MM.1S (cell line): ENCODE measurements at places on chromosomes 5 and 9.

- no peak for DNase-seq
Observed at GRCh38 chr5:131677115-131677514, 42.1 kb upstream of the RAPGEF6 start.

DNA sequence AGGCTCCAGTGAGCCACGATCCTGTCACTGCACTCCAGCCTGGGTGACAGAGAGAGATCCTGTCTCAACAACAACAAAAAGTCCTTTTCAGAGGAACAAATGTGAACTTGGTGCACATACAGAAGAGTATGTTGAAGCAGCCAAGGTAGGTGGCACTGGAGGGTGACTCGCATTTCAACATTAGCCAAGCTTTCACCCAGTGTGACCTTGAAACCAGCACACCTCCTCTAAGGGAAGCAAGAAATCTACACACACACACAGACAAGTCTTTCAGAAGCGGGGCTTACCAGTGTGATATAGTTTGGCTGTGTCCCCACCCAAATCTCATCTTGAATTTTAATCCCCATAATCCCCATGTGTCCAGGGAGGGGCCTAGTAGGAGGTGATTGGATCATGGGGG, 225.2 kb downstream of the SEMA5A start:
- DNase-seq: no peak

GRCh38 chr9:13900449-13900848, 413.5 kb downstream of the NFIB start:
- DNase-seq: no peak

- DNase-seq: no peak
Observed at GRCh38 chr5:154285661-154286408, 95.3 kb downstream of the GALNT10 start.

DNA sequence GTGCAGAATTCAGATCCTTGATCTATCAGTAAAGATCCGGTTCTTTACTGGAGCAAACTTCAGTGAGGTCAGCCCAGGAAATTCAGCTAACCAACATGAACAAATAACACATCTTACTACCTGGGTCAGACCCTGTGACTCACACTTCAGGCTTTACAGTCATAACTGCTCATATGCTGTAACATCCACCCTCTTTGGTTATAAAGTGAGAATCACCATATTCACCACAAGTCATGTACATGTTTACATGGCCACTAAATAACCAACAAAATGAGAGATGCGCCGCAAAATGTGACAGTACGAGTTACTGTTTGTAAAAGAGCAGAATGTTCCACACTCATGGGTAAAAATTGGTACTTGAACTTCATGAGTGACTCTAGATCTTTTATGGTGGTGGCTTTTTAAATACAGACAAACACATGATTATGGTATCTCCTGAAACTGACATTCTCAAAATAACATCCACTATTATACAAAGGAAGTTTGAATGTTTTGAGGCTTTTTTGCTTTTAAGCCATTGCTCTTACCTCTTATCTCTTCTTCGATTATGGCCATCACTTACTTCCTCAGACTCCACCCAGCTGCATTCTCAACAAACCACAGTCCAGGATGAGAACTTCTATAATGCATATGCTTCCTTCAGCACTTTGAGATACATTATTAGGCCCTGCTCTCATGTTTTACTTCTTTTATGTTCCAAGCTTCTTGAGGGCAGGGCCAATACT, 516.6 kb downstream of the RAB3C start:
- DNase-seq: no peak

DNA sequence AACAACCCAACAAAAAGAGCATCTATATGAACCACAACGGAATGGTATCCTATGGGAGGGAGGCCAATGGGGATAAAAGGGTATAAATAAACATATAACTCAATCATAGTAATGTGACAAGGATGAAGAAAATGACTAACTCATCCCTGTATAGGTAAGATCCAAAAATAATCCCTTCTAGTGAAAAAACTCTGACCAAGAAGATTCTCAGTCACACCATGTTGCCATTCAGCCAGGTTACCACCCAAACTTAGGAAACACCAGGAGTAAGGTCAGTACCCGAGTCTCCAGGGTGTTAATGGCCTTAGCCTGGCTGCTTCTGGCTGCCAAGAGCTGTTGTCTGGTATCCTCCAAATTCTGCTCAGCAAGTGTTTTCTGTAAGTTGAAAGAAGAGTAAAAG, 32.8 kb downstream of the GOLGA1 start:
- DNase-seq: no peak

GRCh38 chr5:141716468-141716867, 34.4 kb upstream of the ARAP3 start:
- DNase-seq: no peak

DNA sequence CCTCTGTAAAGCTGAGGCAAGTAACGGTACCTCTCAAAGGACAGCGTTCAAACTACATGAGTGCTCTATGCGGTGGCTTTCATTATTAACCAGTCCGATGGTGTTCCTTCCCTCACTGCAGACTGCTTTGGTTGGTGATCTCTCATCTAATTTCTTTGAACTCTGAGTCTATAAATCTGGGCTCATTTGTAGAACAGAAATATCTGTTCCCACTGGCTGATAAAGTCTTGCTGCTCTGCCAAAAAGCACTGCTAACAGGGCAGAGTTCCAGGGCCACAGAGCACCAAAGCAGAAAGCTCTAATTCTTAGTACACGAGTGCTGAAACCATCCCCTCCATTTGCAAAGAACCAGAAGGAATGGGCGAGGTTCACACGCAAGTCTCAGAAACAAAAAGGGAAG, 81.9 kb downstream of the MED27 start:
- no peak for DNase-seq

DNA sequence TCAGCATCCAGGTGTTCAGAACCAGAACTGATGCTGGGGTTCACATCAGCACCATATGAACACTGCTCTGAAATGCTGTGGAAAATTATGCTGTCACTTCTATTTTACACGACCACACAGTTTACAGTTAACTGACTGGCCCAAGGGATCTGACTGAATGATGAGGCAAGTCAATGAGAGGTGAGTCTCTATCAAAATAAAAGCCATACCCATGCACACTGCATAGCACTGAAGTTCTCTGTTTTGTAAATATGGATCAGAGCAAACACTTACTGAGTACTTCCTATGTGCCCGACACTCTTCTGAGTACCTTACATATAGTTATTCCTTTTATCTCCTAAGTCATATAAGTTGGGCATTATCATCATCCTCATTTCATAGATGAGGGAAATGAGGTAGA, 122.8 kb downstream of the TARS1 start:
- DNase-seq: no peak

DNA sequence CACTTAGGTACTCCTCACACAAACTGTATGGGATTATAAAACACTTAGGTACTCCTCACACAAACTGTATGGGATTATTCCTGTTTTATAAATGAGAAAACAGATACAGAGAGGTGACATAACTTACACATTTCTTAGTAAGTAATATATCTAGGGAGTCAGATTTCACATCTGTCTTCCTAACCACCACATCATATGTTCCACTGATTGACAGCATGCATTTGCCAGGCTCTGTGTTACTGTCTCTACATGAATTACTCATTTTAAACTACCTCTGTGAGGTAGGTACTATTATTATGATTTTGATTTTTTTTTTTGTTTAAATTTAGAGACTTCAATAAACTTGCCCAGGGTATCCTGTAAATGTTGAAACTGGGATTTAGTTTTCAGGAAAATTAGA, 232.7 kb downstream of the CCDC171 start:
- DNase-seq: no peak

GRCh38 chr5:174849426-174849825, 125.0 kb downstream of the MSX2 start:
- no peak for DNase-seq

DNA sequence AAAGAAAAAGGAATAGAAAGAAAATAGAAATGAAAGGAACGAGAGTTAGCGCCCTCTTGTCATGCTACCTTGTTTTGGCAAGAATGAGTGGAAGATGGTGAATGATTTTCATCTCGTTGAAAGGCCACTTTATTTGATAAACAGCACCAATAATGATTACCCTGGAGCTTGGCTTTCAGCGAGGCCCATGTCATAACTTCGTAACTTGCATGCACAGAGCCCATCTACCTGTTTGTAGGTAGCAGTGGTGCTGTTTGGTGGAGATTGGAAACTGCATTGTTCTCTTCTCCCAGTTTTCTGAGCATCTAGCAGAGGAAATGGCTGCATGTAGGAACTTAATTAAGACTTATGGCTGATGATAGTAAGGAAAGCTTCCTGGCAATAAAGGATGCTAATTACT, 59.3 kb downstream of the NPR3 start:
- no peak for DNase-seq

DNA sequence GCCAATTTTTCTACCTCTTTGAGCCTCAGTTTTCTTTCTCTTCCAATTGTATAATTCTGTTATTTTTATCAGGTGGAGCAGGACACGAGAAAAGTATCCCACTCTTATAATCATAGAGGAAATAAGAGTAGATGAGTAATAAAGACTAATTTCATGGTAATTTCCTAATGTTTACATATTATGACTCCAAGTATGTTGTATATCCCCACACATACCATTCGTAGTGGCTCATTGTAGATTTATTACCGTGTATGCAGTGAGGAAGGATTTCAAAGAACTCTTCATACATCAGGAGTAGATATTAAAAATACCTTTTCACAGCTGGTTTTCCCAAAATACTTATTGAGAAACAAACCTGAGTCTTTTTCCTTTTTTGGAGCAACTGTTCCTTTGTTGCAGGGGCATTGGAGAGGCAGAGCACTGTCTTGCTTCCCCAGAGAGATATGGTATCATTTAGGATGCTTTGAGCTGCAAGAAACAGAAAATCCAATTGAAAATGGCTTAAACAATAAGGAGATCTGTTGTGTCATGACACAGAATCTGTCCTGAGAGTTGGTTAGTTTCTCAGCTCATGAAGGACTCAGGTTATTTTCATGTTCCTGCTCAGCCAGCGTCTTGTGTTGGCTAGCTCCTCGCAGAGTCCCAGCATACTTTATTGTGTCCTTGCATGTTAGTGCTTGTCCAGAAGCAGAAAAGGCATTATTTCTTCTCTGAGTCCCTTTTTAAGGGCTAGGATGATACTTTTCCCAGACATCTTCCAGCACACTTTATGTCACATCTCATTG, 291.2 kb downstream of the ARHGAP26 start:
- no peak for DNase-seq

GRCh38 chr9:33914887-33915628, 98.1 kb downstream of the UBE2R2 start:
- no peak for DNase-seq

DNA sequence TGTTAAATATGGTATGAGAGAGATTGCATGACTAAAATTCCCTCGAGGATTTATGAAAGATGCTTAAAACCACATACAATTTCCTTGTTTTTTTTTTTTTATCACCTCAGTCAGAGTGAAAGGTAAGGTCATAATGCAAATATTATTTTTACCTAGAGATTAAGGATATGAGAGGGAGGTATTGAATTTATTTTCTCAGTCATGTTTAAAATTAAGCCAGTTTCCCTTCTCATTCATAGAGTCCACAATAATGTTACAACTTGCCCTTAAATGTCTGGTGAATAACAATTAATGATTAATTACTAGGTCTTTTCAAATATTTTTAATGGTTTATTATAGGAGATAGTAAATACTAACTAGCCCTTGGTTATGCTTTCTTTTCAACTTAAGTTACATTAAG, 144.9 kb upstream of the HAPLN1 start:
- no peak for DNase-seq

GRCh38 chr9:20823051-20823450, 139.0 kb downstream of the FOCAD start:
- DNase-seq: no peak

GRCh38 chr5:115366223-115366622, 69.8 kb upstream of the CCDC112 start:
- no peak for DNase-seq

DNA sequence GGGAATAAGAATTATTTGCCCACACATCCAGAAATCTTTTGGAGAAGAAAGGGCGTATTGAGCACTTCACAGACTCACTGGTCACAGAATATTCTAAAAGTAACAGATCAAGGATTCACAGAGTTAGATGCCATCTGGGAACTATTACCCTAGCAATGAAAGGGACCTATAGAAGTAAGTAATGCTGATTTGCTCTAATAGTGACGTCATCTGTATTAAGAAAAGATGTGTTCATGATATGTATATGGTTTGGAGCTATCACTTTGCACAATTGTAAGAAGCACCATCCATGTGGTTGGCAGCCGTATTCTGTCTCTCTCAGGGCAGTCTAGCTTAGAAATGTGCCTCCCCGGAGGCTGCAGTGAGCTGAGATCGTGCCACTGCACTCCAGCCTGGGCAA, 52.8 kb upstream of the SV2C start:
- no peak for DNase-seq

GRCh38 chr5:157549954-157550549, 25.5 kb downstream of the ADAM19 start:
- DNase-seq: no peak

GRCh38 chr5:141522301-141522700, 33.4 kb downstream of the PCDHGC5 start:
- DNase-seq: no peak

- DNase-seq: no peak
Observed at GRCh38 chr9:109799792-109800191, 19.8 kb downstream of the PALM2AKAP2 start.

- no peak for DNase-seq
Observed at GRCh38 chr9:137670391-137671195, 51.8 kb downstream of the EHMT1 start.

GRCh38 chr5:104345222-104346016, 782.8 kb upstream of the NUDT12 start:
- DNase-seq: no peak

DNA sequence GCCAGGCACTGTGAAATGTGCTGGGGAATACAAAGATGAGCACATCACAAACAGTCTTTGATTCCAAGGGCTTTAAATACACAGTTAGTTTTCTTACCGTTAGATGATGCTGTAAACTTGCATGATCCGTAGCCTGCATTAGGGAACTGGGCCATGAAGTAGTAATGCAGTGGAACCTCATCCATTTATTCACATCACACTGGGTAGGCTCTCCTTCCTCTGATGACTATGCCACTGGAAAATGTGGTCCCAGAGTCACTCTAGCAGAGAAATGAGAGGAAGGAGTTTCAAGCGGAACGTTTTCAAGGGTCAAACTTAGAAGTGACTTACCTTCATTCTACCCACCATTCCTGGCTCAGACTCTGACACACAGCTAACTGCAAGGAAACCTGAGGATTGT, 26.4 kb downstream of the ZFAND5 start:
- no peak for DNase-seq

- no peak for DNase-seq
Observed at GRCh38 chr9:97726716-97727115, 29.6 kb upstream of the XPA start.

GRCh38 chr5:14256756-14257393, 113.7 kb downstream of the TRIO start:
- DNase-seq: no peak

GRCh38 chr5:153517241-153517611, 26.8 kb downstream of the GRIA1 start:
- DNase-seq: no peak

DNA sequence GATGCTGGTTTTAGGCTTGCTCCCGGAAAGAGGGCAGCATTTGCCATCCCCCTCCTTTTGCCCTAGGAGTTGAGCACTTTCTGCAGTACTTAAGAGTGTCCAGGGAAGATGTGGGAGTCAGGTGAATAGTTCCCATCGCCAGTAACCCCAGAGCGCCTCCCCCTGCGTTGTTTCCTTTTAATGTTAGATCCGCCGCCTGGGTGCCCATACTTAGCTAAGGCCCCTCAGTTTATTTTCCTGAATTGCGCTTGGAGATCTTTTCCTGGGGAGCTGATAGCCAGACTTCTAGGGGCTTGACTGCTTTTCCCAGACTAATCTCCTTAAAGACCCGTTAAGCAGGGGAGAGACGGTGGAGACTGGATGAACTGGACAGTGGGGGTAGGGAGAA, 377 bp upstream of the PCDHAC2 start:
- no peak for DNase-seq

- no peak for DNase-seq
Observed at GRCh38 chr5:143033535-143034250, 263.5 kb downstream of the ARHGAP26 start.
